ENCODE measurements at places on chromosomes 3 and 15.

DNA sequence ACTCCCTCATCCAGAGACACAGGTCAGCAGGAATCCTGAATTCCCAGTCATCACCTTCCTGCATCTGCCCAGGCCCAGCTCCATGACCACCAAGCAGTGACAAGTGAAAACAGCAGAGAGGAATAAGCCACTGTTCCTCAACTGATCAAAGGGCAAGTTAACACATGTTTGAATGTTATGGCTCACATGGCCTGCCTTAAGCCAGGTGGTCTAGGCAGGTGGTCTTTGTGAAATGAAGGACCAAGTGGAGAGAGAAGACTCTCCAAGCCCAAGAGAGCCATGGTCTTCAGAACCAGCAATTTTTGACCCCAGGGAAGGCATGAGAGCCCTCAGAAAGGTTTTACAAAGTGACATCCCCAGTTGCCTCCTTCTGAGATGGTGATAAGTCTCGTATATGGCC lies 161.8 kb downstream of the EPHB1 start:
- H3K36me3 ChIP-seq = no peaks in the 10 kb centered on the region
- H3K4me3 ChIP-seq = no peak overlapping the region
- H3K4me1 ChIP-seq = peaks cover 2% of the 10 kb centered on the region
- peaks cover 3% of the 10 kb centered on the region for H3K27me3 ChIP-seq

DNA sequence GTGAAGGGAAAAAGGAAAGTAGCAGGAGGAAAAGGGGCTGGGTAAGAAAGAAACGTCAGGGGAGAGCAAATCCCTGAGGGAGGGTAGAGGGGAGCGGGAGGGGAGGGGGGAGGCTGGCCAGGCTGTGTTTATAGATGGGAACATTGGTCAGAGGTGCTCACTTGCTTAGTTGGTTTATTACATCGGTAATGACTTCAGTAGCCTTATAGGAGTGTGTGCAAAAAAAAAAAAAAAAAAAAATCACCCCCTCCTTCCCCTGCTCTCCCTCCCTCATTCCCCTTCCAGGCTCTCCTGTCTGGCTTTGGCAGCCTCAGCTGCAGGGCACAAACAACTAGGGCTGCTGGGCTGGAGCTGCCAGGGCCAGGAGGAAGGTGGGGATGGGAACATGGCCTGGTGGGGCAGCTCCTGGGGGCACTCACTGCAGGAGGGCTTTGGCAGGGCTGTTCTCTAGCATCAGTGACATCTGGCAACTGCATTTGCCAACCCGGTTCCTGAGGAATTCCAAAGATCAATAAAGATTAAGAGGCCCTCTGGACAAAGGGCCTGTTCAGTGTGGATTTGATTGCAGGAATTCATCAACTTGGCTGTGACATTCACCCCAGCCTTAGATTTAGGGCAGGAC lies 334.5 kb upstream of the FRG2C start:
- no peaks in the 10 kb centered on the region for H3K4me1 ChIP-seq
- H3K4me3 ChIP-seq = no peak overlapping the region
- H3K27ac ChIP-seq = no peak overlapping the region
- peaks cover 2% of the 10 kb centered on the region for H3K27me3 ChIP-seq
- no peak for DNase-seq

- no peak overlapping the region for H3K27ac ChIP-seq
- H3K36me3 ChIP-seq = no peaks in the 10 kb centered on the region
- peaks cover 12% of the 10 kb centered on the region for H3K27me3 ChIP-seq
- DNase-seq = no peak
- H3K4me1 ChIP-seq = no peaks in the 10 kb centered on the region
- no peak overlapping the region for H3K4me3 ChIP-seq
Observed at GRCh38 chr15:78307976-78308375, 8.6 kb upstream of the SKIC8 start.

DNA sequence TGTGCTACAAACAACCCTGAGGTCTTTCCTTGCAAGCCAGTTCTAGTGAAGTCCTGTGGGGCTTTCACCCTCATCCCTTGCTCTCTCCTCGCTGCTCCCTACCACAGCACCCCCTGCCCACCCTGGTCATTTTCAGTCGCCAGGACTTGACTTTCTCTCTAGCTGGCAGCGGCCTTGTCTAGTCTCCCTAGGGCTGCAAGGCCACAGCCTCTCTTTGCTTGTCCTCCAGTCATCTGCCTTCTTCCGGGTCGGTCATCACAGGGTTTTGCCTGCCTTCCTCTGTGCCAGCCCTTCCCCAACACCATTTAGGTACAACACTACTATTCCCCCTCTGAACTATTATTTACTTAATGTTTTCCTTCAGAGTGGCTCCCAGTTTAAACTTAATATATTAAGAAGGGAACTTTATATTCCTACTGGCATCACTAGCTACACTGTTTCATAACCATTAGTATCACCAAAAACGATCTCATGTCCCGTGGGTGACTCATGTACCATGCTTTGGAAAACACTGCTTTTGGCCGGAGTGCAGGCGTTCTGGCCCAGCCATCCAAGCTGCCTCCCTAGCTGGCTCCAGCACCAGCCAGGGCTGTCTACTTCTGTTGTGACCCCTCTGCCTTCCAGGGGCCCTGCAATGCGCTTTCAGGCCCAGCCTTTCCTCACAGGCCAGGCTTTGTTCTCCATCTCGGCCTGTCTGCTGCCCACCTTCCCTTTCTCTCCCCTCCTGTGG lies 21.4 kb downstream of the FAH start:
- H3K27ac ChIP-seq = no peak overlapping the region
- peaks cover 8% of the 10 kb centered on the region for H3K36me3 ChIP-seq

DNA sequence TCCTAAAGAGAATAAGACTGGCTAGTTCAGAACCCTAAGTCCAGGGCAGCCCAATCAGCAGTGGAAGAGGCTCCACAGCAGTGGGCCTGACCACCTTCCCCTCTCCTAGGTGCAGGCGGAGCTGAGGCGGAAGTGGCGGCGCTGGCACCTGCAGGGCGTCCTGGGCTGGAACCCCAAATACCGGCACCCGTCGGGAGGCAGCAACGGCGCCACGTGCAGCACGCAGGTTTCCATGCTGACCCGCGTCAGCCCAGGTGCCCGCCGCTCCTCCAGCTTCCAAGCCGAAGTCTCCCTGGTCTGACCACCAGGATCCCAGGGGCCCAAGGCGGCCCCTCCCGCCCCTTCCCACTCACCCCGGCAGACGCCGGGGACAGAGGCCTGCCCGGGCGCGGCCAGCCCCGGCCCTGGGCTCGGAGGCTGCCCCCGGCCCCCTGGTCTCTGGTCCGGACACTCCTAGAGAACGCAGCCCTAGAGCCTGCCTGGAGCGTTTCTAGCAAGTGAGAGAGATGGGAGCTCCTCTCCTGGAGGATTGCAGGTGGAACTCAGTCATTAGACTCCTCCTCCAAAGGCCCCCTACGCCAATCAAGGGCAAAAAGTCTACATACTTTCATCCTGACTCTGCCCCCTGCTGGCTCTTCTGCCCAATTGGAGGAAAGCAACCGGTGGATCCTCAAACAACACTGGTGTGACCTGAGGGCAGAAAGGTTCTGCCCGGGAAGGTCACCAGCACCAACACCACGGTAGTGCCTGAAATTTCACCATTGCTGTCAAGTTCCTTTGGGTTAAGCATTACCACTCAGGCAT lies 33.7 kb downstream of the VIPR1 start:
- no peaks in the 10 kb centered on the region for H3K27me3 ChIP-seq
- no peak overlapping the region for H3K4me3 ChIP-seq
- DNase-seq = peak; percentile 34
- H3K27ac ChIP-seq = peak overlapping the region; percentile 66
- no peaks in the 10 kb centered on the region for H3K36me3 ChIP-seq

DNA sequence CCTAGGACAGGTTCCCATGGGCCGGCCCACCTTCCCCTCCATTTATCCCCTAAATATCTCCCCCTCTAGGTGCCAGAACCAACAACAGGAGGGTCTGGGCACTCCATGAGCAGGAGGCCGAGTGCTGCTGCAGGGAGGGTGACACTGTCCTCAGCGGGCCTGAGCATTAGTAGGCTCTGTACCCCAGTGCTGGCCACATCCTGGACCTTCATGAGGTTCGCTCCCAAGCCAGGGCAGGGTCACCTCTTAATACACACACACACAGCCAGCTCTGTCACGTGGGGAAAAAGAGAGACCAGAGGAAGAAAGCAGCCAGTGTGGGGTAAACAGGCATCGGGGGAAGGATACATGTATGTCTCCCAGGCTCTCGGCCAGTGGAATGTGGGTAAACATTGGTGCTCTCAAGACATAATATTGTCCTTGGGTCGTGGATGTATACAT lies 27.9 kb upstream of the SEMA3F start:
- H3K27ac ChIP-seq = no peak overlapping the region
- DNase-seq = no peak
- H3K4me1 ChIP-seq = peaks cover 4% of the 10 kb centered on the region
- no peaks in the 10 kb centered on the region for H3K36me3 ChIP-seq

DNA sequence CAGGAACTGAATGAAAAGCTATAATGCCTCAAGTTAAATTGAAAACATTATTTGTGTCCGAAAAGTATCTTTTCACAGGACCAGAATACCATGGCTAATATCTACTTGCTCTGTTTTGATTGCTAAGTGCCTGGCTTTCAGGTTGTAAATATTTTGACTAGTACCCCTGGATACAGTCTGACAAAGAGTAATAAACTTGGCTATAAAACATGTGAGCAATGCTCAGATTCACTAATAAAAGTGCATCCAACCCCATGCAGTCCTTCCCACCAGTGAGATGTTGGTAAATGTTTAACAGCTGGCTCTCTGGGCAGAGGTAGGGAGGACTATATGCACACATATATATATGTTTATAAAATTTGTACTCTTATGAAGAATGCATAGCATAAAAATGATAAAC lies 281.8 kb upstream of the TGFBR2 start:
- H3K36me3 ChIP-seq = no peaks in the 10 kb centered on the region
- no peak overlapping the region for H3K27ac ChIP-seq
- no peaks in the 10 kb centered on the region for H3K27me3 ChIP-seq
- no peak overlapping the region for H3K4me3 ChIP-seq
- DNase-seq = no peak

DNA sequence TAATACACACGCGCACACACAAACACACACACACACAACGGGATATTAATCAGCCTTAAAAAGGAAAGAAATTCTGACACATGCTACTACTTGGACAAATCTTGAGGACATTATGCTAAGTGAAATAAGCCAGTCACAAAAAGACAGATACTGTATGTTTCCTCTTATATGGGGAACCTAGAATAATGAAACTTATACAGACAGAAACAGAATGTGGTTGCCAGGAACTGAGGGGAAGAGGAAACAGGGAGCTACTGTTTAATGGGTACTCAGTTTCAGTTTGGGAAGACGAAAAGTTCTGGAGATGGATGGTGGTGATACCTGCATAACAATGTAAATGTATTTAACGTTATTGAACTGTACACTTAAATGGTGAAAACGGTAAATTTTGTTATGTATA lies 20.2 kb downstream of the ICE2 start:
- no peak overlapping the region for H3K27ac ChIP-seq
- no peak for DNase-seq
- H3K36me3 ChIP-seq = peaks cover 45% of the 10 kb centered on the region
- no peaks in the 10 kb centered on the region for H3K4me1 ChIP-seq

Measured in naive thymus-derived CD8-positive, alpha-beta T cell (primary cell).